ENCODE measurements at places on chromosomes 3 and 15.

DNA sequence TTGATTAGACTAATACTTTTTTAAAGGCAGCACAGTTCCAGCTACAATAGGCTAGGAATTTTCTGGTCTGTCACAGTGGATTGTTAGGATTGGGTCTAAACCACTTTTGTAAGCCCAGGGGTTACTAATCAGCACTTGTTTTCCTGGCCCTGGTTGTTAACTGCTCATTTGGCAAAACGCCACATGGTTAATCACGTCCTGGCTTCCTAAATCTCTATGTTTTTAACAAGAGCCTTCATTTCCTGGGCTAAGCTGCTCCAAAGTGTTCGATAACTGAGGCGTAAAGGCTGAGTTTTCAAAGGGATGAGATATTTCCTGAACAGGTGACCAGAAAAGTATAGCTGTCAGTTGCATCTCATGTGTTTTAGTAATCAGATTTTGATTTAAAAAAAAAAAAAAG, 38.9 kb upstream of the CLRN1 start:
- no peak for DNase-seq

DNA sequence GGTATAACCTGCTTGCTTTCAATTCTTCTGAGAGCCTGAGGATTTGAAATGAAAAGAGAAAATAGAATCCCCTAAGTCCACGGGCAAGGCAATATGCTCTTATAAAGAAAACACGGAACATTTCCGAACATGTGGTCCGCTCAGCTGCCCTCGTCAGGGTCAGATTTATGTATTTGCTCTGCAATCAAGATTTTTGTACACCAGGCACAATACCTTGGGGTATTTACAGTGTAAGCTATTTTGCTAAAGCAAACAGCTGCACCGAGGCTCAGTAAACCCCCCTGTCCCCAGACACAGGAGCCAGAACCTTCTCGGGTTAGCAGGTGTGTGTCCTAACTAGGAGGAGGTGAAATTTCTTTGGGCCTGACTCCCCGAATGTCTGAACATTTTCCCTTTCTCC, 155.8 kb upstream of the LRIG1 start:
- no peak for DNase-seq

- DNase-seq = no peak
These were observed 72.1 kb downstream of the LRIG1 start for GRCh38 chr3:66428733-66429132.

DNA sequence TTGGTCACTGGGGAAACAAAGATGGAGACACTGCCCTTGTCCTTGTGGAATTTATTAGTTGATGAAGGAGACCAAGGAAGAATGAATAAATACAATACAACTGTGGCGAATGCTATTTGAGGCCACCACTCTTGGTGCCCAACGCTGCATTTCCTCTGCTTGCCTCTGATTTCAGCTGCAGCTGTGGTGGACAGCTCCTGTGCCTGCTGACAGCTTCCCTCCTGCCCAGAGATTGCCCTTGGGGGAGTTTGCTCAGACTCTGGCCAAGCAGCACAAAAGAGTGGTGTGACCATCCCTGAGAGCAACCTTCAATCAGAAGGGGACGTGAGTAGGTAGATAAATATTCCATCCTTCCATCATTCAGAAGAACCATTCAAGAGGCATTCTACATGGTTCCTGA, 64.6 kb upstream of the FHIT start:
- no peak for DNase-seq

DNA sequence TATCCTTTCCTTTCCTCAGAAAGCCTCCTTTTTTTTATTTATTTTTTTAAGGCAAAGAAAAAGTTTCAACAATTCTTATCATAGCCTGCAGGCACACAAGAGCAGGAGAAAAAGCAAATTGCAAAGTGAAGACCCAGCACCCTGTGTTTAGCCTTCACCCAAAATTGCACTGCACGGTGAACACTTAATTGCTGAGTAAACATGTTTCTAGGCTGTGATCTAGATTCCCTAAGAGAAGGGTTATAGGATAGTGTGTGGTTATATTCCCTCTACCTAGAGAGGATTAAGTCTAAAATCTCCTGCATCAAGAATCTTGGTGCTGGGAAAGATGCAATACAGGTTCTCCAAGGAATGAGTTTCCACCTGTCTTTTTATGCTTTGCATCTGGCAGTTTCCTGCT, 70.2 kb upstream of the BFSP2 start:
- DNase-seq = no peak

- no peak for DNase-seq
These were observed 401.4 kb downstream of the ROBO1 start for GRCh38 chr3:79366414-79366813.

- DNase-seq = no peak
These were observed 22.3 kb downstream of the VIPR1 start for GRCh38 chr3:42524751-42525150.

GRCh38 chr3:186869253-186870100, 27.0 kb downstream of the ADIPOQ start:
- no peak for DNase-seq

DNA sequence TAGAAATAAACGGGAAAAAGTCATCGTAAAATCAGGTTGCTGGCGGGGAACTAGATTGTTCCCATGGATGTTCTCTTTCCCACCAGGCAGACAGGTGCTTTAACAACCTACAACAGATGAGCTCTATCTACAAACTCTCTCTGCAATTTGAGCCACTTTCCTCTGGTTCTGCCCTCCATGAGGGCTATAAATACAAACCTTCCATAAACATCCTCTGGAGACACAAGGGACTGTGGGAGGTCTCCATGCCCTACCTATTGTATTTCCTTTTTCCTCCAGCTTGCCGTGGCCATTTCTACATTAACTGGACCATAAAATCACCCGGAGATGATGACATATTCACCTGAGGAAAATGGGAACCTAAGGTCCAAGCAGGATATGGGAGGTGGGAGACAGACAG, 151.1 kb downstream of the GABRB3 start:
- no peak for DNase-seq

DNA sequence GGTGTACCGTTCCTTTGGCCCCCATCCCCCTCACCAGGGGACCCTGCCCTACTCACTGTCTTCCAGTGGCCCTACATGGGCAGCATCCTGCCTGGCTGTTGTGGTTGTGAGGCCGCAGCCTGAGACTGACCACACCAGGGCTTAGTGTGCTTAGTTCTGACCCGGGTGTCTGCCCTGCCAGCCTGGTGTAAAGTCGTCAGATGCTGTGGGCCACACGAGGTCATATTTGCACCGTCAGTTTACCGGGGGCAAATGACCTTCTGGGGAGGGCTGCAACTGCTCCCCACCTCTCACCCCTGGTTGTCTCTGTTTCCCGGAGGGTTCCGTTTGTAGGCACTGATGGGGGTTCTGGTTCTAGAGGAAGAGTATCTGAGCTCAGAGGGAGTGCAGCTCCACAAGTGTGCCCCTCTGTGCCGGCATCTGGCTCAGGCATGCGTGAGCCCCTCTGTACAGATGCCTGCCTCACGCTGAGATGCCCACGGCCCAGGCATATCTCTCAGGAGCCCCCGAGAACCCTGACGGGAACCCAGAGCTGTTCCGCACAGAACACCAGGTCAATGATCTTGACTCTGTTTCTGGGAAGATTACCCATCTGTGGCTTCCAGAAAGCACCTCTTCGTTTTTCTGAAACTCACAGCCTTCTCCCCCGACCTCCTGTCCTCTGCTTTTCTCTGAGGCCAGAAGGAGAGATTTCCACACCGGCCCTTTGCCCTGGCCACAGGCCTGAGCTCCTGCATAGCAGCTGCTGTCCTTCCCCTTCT, 19.2 kb downstream of the KLF13 start:
- no peak for DNase-seq

GRCh38 chr3:56845505-56845904, 43.8 kb upstream of the ARHGEF3 start:
- no peak for DNase-seq

- no peak for DNase-seq
These were observed 165.6 kb downstream of the APBA2 start for GRCh38 chr15:29051422-29051821.

- DNase-seq = no peak
These were observed 35.9 kb downstream of the GNB4 start for GRCh38 chr3:179415377-179415776.

DNA sequence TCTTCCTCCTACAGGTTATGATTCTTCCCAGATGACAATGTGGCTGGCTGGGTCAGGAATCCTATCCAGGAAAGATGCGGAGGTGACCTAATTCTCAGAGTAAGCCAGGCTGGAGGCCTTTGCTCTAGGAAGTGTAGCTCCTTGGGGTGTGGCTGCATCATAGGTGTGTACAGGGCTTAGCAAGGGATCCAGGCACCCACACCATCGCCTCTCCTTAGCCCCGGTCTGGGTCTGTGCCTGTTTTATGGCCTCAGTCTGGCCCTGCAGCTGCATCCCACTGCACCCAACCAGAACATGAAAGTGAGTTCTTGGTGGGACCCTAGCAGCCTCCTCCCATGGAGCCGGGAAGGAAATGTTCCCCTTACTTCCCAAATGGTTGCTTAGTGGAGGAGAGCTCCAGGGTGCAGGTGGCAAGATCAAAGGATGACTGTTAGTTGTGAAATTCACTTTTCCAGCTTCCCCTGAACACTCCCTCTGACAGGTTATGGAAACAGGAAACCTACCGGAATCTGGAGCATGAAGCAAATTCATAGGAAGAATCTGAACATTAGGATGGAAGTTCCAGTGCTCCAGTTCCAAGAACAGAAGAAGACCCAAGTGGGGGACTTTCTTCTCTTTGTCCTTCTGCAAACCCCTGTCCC, 2.7 kb upstream of the AMOTL2 start:
- DNase-seq = no peak

DNA sequence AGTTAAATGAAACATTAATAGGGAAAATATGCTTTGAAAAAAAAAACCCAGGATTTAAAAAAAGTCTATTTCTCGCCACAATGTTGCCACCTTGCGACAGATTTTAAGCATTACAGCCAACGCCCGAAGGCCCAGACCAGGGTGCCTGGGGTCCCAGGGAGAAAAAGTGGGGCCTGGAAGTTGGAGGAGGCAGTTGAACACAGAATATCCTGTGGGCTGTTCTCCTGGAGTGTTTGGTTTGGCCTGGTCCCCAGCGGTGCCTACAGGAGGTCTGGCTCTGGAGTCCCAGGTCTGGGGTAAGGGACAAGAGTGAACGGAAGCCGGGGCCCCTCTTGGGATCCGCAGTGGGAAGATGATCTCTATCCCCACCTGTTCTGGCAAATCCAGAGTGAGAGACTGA, 3.4 kb downstream of the RNU6-1 start:
- DNase-seq = peak; percentile 69

GRCh38 chr3:9224490-9224889, 25.0 kb downstream of the SRGAP3 start:
- no peak for DNase-seq

- no peak for DNase-seq
These were observed 321.6 kb upstream of the EPHA3 start for GRCh38 chr3:88785841-88786240.

DNA sequence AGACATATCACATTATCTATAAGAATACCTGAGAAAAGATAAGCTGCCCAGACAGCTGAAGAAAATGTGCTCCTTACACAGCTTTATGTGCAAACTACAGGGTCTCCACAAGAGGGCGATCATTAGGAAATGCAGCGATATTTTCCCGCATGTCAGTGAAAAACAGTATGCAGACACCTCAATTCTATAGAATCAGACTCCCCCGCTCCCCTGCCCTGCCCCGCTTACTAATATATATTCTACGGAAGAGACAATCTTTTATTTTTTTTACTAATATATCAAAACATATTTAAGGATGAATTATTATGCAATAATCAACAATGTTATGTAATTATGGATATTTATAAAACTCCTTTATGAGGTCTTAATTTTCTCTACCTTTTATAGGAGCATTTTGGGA, 681.3 kb downstream of the ROBO1 start:
- DNase-seq = no peak

- DNase-seq = no peak
These were observed 18.5 kb downstream of the RMDN3 start for GRCh38 chr15:40736575-40736974.

- DNase-seq = no peak
These were observed 909.1 kb upstream of the ROBO1 start for GRCh38 chr3:80676866-80677265.

DNA sequence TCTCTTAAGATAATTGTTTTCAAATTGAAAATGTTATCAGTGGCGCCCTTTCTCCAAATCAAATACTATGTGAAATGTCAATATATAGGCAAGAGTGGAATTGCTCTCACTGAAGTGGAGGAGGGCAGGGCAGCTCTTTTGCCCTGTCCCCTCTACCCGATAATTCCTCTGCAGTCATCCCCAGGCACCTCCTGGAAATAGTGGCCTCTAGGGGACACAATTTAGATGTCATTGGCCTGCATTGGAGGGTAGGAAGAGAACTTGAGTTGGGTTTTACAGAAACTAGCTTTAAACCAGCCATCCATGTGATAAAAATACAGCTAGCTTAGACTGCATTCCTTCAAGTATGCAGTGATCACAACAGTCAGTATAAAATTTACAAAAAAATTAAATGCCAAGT, 288.9 kb downstream of the EDEM1 start:
- DNase-seq = no peak

DNA sequence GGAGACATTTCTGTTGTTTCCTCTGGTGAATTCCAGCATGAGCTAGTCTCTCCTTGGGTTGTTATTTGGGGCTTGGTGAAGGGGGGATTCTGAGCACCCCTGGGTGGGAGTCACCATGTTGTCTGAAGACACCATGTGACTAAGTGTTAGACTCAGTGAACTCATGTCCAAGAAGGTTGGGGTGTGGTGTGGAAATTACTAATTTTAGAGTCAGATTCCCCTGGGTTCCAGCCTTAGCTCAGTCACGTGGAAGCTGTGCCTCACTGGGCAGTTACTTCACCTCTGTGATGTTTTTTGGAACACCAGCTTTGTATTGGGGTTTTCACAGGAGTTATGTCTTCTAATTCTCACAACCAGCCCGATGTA, 171.5 kb downstream of the RPLP1 start:
- DNase-seq = no peak

- DNase-seq = no peak
These were observed 23.1 kb downstream of the EOMES start for GRCh38 chr3:27699067-27699466.

DNA sequence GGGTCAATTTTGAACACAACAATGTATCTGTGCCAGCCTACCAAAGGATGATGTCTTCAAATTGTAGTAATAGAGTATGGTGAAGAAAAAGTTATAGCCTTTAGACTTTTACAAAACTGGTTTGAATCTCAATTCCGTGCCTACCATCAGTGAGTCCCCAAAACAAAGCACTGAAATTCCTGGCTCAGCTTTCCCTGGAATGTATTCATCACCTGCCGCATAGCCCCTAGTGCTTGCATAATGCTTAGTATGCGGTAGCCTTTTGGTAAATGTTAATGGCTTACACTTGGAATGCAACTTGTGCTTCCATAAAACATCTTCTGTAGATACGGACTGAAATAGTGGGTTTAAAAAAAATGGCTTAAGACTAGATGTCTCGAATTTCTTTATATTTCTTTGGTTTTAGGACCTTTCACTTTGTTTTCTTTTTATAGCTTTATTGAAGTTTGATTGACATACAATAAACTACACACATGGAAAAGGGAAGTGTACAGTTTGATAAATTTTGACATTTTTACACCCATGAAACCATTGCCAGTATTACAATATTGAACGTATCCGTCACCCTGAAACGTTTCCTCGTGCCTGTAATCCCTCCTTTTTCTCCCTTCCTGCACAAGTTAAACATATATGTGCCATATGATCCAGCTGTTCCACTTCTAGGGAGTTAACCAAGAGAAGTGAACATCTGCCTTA, 12.1 kb downstream of the SACM1L start:
- no peak for DNase-seq
